CD4-positive, alpha-beta T cell treated with Interleukin-6 for 4 hours (primary cell): ENCODE measurements at places on chromosomes 7 and 10.

GRCh38 chr10:37856881-37857286 lies 526 bp downstream of the ZNF248 start:
- DNase-seq = peak; percentile 40

DNA sequence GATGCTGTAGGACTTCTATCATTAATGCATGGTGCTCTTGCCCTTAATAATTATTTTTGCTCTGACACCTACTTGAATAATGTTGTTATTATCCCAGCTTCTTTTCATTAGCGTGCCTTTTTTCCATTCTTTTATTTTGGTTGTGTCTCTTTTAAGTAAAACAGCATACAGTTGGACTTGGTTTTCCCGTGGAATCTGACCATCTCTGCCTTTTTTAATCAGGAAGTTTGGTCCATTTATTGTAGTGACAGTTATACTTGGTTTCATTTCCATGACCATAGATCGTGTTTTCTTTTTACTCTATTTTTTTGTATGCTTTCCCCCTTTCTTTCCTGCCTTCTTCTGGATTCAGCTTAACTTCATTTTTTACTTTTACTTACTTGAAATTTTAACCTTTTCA lies 4.6 kb downstream of the PAPOLB start:
- no peak for DNase-seq

DNA sequence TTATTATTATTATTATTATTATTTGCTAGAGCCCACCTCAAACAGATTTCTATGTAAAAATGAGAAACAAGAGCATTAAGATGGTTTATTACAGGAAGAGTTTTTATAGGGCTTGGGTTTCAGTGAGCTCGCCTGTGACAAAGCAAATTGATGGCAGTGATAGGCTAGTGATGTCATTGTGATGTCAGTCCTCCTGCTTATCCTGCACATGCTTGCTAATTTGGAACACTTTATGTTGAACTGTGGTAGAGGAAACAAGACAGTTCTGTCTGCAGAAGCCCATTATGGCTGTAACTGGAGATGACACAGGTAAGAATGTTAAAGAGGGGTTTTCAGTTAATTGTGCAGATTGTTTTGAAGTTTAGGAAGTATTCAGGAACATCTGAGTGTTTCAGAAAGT lies 68.3 kb downstream of the CREM start:
- no peak for DNase-seq

- DNase-seq = no peak
Observed at GRCh38 chr10:11760151-11760550, 18.0 kb downstream of the ECHDC3 start.

GRCh38 chr10:99730026-99730425 lies 1.9 kb downstream of the COX15 start:
- no peak for DNase-seq

- DNase-seq = no peak
Observed at GRCh38 chr10:58608826-58609531, 96.3 kb downstream of the BICC1 start.

DNA sequence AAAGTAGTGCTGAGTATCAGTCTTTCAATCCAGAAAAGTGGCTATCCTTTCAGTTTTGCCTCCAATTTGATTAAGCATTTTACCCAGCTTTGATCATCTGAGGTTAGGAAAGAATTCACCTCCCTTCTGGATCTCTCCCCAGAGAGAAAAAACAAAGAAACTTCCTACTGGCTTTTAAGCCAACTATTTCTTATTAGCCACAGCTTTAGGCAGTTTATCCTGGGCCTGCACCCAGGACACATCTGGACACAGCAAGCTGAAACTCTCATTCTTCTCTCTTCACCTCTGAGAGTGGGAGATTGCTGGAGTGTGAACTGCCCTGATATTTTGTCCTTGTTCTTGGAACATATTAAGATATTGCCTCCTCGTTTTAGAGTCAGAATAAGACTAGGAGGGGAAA lies 43.5 kb upstream of the LSM8 start:
- DNase-seq = no peak

GRCh38 chr7:40015790-40016296 lies 65.8 kb downstream of the CDK13 start:
- no peak for DNase-seq

DNA sequence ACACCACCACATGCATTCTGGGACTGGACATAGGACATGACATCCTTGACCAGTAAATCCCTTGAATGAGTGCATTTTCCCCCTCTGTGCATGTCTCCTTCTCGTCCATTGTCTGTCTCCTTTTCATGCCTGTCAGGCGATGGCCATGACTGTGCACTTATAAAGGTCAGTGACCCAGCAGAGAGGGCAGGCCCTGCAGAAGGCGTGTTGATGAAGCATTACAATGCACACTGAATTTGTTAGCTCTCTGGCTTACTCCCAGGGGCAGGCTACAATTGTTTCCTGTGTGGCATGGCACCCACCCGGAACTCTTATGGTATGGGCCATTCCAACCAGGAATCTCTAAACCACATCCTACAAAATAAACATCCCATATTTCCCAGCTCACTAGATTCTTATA lies 71.1 kb downstream of the SAMD9 start:
- DNase-seq = no peak

GRCh38 chr10:98481404-98481945 lies 34.7 kb upstream of the HPS1 start:
- no peak for DNase-seq

DNA sequence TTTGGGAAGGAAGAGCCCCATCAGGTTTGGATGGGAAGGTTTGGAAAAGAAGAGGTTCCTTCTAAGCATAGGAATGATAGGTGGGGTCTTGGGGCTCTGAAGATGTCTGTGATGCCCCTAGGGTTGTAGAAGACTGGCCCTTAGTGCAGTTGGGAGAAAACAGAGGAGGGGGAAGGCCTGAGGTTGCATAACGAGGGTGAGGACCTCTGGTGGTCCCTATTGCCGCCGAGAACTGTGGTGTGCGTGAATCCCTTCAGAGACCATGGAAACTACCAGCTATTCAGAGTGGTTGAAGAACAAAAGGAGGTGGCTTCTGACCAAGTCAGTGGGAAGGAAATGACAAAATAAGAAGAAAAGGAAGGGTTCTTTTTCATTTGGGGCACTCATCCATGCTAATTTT lies 3.1 kb upstream of the PKD2L1 start:
- no peak for DNase-seq

GRCh38 chr7:142796001-142796500 lies 25.3 kb downstream of the PRSS2 start:
- DNase-seq = peak; percentile 45

DNA sequence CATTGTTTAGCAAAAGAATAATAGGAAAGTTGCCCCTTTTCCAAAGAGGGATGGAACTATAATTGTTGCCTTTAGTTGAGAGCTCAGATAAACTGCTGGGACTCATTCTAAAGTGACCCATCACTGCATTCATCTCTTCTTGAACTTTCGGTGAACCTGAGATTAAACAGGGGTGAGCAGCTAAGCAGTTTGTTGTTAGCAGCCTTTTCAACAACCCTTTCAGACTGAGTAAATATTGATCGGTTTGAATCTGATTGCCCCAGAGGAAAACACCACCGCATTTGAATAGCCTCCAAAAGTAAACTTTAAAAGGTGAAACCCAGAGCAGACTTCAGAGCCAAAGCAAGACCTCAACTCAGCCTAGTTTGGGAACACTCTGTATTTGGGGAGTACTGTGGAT lies 4.7 kb downstream of the HOXA1 start:
- no peak for DNase-seq

- no peak for DNase-seq
Observed at GRCh38 chr7:121076350-121077164, 88.0 kb downstream of the CPED1 start.

DNA sequence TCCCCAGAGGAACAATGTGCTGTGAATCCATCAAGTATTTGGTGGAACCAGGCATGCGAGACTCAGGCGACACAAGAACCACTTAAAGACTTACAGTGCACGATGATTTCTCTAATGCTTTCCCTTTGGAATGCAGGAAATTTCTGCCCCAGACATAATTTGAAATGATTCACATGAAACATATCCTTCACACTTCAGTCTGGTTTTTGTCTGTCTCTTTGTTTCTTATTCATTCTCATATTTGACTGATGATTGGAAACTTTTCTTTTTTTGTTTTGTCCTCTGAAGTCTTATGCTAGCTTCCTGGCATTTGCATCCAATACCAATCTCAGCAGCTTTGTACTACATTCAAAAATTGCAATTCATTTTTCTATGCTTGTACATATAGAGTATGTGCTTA lies 502.8 kb downstream of the PHTF2 start:
- no peak for DNase-seq

DNA sequence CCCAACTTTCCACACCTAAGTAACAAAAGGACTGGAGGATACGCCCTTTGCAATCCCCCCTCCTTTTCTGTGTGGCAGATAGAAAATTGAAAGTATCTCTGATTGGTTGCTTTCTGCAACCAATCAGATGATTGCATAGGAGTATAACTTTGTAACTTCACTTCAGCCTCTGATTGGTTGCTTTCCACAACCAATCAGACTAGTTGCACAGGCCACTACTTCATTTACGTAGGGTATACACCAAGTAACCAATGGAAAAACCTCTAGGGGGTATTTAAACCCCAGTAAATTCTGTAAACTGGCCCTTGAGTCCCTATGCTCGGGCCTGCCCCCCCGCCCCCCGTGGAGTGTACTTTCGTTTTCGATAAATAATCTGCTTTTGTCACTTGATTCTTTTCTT lies 1080.4 kb downstream of the CNTNAP2 start:
- no peak for DNase-seq

DNA sequence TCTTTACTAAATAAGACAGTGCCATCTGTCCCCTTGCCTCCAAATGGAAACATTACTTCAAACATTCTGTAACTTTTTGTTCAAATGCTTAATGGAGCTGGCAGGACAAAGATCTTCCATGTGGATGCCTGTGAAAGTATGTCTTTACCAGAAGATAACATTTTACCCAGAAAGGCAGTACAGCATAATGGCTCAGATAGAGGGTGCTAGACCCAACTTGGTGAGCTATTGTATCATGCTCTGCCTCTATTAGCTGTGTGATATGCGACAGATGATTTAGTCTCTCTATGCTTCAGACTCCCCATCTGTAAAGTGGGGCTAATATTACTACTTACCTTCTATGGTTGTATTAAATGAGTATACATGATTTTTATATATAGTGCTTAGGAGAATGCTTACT lies 8.8 kb upstream of the SMKR1 start:
- DNase-seq = no peak

GRCh38 chr7:102232611-102233286 lies 53.9 kb upstream of the SH2B2 start:
- DNase-seq = no peak
